ENCODE measurements at places on chromosomes 6 and 20.

- peak; percentile 57 for DNase-seq
Measured at GRCh38 chr6:28742668-28743270, 181.0 kb downstream of the TRIM27 start.

DNA sequence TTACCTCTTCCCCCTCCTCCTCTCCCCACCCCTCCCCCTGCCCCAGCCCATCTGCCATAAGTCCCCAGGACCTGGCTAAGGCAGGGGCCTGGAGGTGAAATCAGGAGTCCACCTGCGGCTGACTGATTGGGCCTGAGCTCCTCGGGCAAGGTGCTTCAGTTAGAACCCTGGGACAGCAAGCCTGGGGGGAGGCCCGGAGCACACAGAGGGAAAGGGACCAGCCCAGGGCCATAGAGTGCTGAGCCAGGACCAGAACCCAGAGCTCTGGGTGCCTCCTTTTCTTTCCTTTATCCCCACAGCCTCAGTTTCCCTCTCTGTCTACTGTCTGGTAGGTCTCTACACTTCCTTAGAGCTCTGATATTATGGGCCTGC lies 35.7 kb upstream of the VEGFA start:
- no peak for DNase-seq

DNA sequence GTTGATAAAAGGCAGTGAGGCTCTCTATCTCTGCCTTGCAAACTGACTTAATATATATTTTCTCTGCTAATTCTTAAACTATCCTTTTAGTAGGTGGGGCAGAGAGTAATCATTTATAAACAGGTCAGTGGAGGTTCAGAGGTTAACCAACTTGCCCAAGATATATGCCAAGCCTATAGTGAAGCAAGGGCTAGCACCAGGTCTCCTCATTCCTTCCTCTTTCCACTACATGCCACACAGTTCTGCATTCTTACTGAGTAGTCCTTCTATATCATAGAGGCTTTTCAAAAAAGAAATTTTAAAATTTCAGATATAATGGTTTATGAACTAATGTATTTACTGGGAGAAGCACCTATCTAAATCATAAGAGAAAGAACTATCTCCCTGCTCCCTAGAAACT lies 8.5 kb downstream of the ARG1 start:
- DNase-seq: no peak

DNA sequence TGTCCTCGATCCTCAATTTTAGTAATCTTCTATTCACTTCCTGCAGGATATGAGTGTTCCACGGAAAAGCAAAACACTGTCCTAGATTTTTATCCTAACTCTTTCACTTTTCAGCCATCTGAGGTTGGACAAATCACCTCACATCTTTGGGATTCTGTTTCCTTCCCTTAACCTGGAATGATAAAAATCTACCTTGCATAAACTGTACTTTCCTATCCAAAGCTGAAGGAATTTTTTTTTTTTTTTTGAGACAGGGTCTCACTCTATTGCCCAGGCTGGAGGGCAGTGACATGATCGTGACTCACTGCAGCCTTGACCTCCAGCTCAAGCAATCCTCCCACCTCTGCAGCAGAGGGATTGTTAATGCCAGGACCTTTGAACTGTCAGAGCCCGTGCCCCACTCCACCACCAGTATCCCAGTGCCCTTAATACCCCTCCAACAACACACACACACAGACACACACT lies 20.5 kb downstream of the CAPN11 start:
- no peak for DNase-seq

- no peak for DNase-seq
Measured at GRCh38 chr20:43198607-43199006, 8.9 kb upstream of the PTPRT start.

- no peak for DNase-seq
Measured at GRCh38 chr6:128275030-128275429, 245.4 kb downstream of the PTPRK start.

- DNase-seq: no peak
Measured at GRCh38 chr20:19880256-19881079, 122.4 kb downstream of the RIN2 start.

DNA sequence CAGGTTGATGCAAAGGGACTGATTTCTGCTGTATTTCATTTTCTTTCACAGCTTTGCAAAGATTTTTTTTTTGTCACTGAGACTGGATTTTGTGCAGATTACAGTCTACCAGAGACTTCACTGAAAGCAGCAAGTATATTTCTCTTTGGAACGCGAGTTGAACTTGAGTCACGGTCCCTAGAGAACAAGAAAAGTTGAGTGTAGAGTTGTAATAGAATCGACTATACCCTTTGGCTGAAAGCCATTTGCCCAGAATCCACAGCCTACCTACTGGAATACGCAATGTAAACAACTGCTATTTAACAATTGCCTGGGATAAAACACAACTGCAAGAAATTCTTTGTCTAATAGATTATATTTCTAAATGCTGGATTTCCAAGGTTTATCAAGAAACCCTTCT lies 520.6 kb downstream of the HDGFL1 start:
- DNase-seq: no peak

- DNase-seq: no peak
Measured at GRCh38 chr20:38061109-38061508, 27.6 kb downstream of the RPRD1B start.

DNA sequence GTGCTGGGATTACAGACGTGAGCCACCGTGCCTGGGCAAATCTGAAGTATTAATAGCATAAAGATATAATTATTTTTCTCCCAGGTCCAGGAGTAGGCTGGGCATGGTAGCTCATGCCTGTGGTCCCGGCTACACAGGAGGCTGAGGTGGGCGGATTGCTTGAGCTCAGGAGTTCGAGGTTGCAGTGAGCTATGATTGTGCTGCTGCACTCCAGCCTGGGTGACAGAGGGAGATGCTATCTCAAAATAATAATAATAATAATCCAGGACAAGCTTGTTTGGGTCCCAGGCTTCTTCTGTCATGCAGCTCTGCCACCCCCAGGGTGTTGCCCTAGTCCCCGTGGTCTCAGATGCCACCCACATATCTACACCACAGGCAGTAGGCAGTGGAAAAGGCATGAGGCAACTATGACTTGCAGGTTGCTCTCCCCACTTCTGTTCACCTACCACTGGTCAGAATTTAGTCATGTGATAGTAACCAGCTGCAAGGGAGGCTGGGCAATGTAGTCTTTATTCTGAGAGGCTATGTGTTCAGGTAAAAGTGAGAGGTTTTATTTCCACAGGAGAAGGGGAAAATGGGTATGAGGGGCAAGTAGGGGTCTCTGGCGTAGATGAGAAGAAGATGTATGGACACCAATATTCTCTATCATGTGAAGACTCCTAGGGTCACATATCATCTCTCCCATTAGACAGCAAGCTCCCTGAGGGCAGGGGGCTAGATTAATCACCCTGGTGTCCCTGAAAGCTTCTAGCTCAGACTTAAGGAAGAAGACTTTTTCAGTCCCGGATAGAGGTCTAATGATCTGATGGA lies 25.7 kb downstream of the TCF15 start:
- DNase-seq: peak; percentile 32

- no peak for DNase-seq
Measured at GRCh38 chr6:55594442-55594841, 15.4 kb upstream of the HMGCLL1 start.

DNA sequence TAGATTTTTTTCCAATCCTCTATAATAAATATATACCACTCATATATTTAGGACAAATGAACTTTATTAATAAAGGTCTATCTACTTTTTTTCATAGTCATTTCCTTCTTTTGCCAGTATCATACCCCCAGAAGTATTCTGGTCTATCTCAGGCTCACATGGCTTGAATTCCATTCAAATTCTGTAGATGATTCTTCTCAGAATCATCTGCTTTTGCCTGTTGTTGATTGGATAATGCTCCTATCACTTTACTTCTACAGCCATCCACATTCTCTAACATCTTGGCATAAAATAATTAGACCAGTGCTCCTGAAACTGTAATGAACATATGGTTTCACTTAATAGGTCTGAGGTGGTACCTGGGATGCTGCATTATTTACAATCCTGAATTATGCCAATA lies 121.2 kb downstream of the GFRAL start:
- no peak for DNase-seq

DNA sequence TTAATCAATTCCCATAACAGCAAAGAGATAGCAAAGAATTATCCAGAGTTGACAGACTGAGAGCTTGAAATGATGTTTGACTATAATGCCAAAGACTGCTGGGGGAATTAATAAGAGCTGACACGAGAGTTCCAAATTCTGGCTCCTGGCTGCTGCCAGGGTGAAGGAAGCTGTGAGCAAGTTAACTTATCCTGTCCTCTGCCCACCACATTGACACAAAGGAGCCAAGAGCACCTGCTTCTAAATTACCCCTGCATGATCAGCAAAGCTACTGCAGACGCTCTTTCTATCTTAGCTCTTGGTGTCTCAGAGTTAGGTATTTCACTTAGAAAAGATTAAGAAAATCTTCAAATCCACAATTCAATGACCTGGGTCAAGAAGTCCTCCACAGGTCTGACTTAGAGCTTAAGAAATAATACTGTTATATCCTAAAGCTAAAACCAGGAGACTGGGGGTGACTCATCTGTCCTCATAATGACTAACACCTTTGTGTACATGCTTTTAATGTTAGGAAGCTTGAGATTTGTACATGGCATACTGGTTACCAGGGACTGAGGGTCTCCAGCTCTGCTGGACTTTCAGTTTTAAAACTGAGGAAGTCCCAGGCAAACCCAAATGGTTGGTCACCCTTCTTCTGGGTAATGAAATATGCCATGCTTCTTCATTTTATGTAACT lies 13.2 kb upstream of the FRK start:
- DNase-seq: no peak

DNA sequence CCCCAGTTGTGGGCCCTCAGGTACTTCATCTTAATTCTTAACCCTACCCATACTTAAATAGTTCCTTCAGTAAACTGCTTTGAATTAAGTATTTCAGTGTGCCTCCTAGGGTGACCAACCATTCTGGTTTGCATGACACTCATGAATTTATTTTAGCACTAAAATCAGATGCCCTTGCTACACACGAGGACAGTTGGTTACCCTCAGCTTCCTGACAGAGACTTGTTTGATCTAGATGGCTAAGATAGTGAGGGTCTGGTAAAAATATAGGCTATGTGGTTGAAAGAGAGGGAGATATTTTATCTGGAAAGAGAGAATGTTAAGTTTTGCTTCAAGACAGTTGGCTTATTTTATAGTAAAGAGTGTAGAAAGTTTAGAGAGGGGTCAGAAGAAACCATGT lies 10.6 kb downstream of the PGK2 start:
- DNase-seq: no peak

DNA sequence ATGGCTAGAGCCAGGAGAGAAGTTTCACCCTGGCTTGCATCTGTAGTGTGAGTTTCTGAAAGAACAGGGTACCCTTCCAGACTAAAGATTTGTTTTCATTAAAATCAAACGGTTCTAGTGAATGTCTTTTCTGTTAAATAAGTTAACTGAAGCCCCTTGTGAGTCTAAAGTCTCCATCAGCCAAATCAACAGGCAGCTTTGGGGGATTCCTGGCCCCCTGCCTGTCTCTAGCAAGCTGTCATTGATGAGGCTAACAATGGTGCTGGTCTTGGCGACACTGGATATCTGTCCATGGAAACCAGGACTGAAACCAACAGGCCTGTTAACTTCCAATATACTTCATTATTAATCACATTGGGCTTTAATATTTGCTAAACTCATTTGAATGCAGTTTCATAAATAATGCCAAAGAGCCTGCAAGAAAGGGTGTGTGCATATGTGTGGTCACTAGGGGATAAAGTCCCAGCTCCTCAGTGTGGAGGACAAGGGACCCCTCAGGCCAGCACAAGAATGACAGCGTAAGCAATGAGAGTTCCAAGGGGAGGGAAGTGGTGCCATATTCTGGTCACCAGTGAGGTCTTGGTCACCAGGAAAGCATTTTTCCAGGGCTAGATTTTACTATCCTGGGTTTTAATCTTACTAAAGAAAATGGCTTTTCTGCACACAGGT lies 9.1 kb upstream of the RNF182 start:
- DNase-seq: no peak

DNA sequence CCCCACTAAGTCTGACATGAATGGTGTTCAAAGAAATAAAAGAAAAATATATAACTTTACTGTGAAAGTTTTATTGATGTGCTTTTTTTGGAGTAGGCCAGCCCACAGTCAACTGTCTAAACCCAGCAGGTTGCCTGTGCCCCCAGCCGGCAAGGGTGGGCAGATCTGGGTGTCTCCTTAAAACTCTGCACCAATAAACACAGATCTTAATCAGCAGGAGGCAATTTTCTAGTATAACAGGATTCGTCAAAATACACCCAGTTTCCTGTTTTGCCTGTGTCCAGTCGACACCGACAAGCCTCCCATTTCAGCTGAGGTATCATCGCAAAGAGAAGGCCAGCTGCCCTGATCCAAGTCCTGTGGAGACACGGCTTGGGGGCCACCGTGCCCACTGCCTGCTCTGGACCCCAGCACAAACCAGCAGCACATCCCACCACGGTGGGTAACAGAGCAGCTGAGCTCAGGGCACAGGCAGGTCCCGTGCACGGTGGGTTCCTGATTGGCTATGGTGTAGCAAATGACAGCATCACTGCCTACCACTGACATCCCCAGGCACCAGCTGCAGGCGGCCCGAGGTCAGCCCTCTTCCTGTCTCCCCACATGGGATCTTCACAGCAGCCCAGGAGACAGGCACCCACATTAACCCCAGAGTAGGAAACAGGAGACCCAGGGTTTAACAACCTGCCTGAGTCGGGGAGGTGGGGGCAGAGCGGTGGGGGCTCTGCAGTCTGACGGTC lies 15.7 kb downstream of the BMP7 start:
- DNase-seq: peak; percentile 33

DNA sequence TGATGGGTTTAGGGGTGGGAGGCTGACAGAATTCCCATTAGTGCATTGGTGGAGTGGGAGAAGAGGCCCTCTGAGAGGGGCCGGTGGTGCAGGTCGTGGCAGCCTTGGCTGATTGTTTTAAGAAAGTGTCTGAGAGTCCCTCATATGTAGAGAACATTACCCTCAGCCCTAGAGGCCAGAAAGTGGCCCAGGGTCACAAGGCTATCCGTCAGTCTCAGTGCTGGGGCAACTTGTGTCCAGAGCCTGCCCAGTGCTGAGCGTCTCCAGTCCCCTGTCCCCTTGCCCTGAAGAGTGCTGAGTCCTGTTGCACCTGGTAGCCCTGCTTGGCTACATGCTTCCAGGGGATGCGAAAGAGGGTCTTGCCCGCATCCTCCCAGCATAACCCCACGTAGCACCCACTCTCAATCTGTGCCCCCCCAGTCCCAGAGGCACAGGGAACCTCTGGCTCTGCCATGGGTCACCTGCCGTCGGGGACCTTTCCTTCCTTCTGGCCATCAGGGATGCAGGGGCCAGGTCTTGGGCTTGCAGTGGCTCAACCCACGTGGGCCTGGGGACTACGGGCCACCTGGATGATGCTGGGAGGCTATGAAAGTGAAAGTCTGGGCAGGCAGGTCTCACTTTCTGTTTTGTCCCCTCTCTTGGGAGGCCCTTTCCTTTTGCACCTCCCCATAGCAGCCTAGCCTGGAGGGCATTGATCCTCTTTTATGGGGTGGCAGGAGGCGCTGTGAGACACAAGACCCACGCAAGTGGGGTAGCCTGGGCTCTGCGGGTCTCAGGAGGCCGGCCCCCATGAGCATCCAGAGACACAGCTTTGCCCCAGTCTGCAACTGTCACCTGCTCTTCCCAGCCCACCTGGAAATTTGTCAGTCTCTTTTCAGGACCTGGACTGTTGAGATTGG lies 12.2 kb downstream of the DUSP15 start:
- no peak for DNase-seq

All from stimulated activated naive CD8-positive, alpha-beta T cell treated with anti-CD3 and anti-CD28 coated beads, Interleukin-15, Interleukin-2, amounts not matched to agents 100 U/mL and 50 U/mL, for 24 hours (primary cell).